ENCODE measurements at places on chromosomes 4 and X. TPM values are rescaled to one million over a fixed set of nuclear protein-coding genes. Genes with fewer than 3 reads are reported as not detected.

Gene LRIT3
- 0.05 TPM for total RNA-seq

Gene ZAR1
- total RNA-seq, result not detected

Gene EDA2R
- total RNA-seq, result 0.05 TPM

GRCh38 chr4:152352215-152352614, 183.7 kb downstream of the FBXW7 start:
- no peaks in the 10 kb centered on the region for H3K27me3 ChIP-seq
- no peak overlapping the region for H3K4me3 ChIP-seq
- no peaks in the 10 kb centered on the region for H3K4me1 ChIP-seq
- H3K27ac ChIP-seq, result no peak overlapping the region
- H3K36me3 ChIP-seq, result no peaks in the 10 kb centered on the region

DNA sequence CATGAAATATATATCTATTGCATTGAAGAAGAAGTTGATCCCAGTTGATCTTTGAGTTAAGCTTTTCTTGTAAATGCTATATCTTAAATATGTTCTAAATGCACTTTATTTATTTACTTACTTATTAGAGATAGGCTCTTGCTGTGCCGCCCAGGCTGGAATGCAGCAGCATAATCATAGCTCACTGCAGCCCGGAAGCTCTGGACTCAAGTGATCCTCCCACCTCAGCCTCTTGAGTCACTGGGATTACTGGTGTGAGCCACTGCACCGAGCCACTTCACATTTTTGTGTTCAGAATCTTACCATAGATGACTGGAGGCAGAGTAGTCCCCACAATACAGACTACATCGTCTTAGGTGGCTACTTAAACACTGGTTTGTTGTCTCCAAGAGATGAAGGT, 324.3 kb upstream of the SLIT2 start:
- H3K4me1 ChIP-seq, result no peaks in the 10 kb centered on the region
- H3K27ac ChIP-seq, result no peak overlapping the region
- no peak for DNase-seq
- no peaks in the 10 kb centered on the region for H3K27me3 ChIP-seq
- H3K4me3 ChIP-seq, result no peak overlapping the region
- no peaks in the 10 kb centered on the region for H3K36me3 ChIP-seq

All from Panc1 (cell line).